Uterus (tissue), 4 donors: ENCODE measurements at places on chromosomes 6 and 20. TPM values are rescaled to one million over a fixed set of nuclear protein-coding genes. Genes with fewer than 3 reads are reported as not detected.
A peak's percentile ranks its signal among the peaks of the same experiment; 100 is the strongest.

GRCh38 chr6:115137910-115138309 lies 795.1 kb upstream of the HS3ST5 start:
- no peak overlapping the region for H3K4me3 ChIP-seq
- H3K27me3 ChIP-seq: no peaks in the 10 kb centered on the region
- no peak overlapping the region for H3K27ac ChIP-seq
- DNase-seq: no peak
- H3K4me1 ChIP-seq: no peaks in the 10 kb centered on the region

DNA sequence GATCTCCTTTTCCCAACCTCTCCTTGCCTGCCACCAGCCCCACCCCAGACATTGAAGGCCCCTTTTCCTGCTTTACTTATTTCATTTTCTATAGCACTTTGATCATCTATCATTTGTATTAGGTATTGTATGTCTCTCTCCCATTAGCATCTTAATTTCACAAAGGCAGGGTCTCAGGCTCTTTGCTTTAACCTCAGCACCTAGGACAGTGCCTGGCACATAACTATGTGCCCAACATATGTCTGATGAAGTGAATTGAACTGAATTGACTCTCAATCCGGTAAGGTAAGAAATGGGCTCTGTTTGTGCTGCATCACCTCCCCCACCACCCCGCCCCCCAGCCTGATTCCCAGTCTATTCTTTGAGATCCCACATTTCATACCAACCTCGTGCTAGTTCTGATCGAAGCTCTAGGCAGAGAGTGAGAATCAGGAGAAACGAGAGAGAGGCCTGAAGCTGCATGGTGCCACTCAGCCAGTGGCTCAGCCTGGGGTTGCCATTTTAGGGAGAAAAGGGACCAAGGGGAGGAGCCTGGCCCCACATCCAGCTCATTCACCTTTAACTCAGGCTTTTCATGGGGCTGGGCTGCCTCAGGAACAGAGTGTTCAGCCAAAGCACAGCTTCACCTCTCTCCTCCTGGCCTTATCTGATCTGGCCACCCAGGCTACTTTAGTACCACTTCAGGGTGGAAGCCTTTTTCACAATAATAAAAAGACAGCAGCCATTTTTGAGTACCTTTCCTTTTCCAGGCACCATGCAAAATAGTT lies at the start of gene SPINT3:
SPINT3 (minus strand) TSS at position 476 of the 767 bp plus-strand sequence; CDS start at position 462, 14 bp downstream.
- no peaks in the 10 kb centered on the region for H3K36me3 ChIP-seq
- H3K4me1 ChIP-seq: no peaks in the 10 kb centered on the region
- H3K27me3 ChIP-seq: no peaks in the 10 kb centered on the region
- DNase-seq: no peak
- H3K27ac ChIP-seq: no peak within 1 kb of the TSS
- H3K4me3 ChIP-seq: no peak within 1 kb of the TSS

- DNase-seq: no peak
- H3K4me1 ChIP-seq: no peaks in the 10 kb centered on the region
- H3K27ac ChIP-seq: no peak overlapping the region
Measured at GRCh38 chr6:165184192-165184979, 125.0 kb downstream of the C6orf118 start.

DNA sequence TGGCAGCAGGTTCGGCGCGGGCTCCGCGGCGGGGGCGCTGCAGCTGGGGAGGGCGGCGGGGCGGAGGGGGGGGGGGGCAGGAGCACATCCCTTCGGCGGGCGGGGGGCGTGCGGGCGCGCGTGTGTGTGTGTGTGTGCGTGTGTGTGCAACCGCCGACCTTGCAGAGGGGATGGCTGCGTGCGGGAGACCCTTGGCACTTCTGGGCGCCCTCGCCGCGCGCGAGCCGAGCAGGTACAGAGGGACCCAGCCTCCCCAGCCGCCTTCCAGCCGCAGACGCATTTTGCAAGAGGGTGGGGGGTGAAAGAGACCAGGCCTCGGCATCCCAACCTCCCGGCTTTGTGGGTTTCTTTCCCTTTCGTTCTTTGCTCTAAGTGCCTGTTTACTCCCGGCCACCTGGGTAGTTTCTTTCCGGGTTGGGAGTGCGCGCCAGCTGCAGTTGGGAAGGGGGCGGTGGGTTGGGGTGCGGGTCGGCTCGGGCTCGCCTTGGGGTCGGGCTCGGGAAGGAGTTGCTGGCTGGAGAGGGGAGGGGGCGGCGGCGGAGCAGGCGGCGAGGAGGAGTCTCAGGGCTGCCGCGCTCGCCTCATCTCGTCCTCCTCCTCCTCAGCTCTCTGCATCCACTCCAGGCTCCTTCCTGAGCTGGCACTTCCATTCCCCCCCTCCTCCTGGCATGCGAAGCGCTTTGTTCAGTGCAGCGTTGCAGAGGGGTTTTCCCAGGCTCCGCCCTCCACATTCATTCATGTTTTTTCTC lies 620 bp downstream of the HIVEP1 start:
- peak overlapping the region; percentile 98 for H3K27ac ChIP-seq
- DNase-seq: peak; percentile 68
- no peaks in the 10 kb centered on the region for H3K4me1 ChIP-seq

DNA sequence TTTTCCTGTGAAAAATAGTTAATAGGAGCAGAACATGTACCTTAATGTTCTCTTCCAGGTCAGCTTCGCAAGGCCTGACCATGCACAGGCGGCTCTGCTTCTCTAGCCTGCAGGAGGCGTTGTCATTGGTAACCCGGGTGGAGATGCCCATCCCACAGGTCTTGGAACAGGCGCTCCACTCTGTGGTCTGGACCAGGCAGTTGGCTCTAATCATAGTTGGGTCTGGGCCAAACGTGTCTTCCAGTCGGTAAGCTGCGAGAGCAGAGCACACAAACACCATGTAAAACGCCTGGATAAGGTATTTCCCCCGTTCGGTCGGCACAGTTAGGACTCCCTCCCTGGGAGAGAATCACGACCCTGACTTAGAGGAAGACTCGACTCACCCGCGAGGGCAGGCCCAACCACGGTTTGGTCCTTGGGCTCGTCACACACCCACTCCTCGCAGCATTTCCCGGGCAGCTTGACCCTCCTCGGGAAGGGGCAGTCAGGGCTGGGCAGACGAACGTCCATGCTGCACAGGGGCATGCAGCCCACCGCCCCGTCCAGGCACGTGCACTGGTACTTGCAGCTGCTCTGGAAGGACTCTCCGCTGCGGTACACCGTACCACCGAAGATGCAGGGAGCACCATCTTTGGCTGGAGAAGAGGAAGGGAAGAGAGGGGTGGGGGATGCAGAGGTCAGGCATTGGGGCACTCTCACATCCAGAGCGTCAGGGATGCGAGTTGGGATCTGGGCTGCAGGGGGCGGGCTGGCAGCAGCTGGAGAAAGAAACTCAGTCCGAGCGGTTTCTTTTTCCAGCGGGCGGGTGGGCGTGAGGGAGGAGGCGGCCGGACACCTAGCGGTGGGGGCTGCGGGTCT lies 1.0 kb downstream of the CCN2 start:
- no peaks in the 10 kb centered on the region for H3K4me1 ChIP-seq
- H3K27ac ChIP-seq: peak overlapping the region; percentile 99
- H3K27me3 ChIP-seq: no peaks in the 10 kb centered on the region
- peak overlapping the region; percentile 72 for H3K4me3 ChIP-seq
- DNase-seq: peak; percentile 87

- H3K4me1 ChIP-seq: no peaks in the 10 kb centered on the region
- peak; percentile 71 for DNase-seq
- peak overlapping the region; percentile 96 for H3K27ac ChIP-seq
- peak overlapping the region; percentile 67 for H3K4me3 ChIP-seq
Measured at GRCh38 chr6:63571361-63572043, 778 bp upstream of the LOC128125822 start.

The PAK5 gene
- total RNA-seq: not detected

The IPCEF1 gene
- total RNA-seq: 3.1 TPM

The ARMC12 gene
- total RNA-seq: 1.6 TPM

The CNBD2 gene
- 4.8 TPM for total RNA-seq
